ENCODE measurements at places on chromosomes 3 and 15.
A peak's percentile ranks its signal among the peaks of the same experiment; 100 is the strongest.

GRCh38 chr15:72389231-72389630 lies 8.9 kb upstream of the TMEM202 start:
- DNase-seq, result no peak

DNA sequence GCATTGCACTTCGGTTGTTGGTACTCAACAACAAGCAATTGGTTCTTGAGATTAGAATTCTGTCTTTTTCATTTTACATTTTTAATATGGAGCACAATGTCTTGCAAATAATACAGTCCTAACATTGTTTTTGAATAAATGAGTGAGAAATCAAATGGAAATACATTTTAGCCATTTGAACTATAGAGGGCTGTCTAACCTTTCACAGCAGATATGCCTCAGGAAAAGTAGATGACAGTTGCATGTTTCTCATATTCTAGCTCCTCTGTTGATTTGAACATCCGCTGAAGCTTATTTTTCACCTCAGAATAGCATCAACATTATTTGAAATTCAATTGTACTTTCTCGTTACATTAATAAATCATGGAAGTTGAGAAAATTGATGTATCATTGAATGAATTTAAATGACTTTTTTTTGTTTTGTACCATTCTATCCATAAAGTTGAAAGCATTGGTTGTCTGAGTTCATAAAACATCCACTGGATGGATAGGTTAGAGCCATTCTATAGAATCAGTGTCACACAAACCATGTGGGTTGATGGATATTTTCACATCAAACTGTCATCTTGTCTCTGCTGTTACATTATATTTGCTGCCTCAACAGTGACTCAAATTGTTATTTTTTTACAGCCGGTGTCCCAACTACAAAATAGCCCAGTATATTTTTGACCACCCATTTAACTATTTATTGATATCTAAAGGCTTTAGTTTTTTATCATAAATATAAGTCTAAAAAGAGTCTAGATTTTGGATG lies 928.3 kb downstream of the NSUN3 start:
- peak; percentile 0 for DNase-seq

GRCh38 chr3:111801693-111802092 lies 57.4 kb upstream of the PHLDB2 start:
- DNase-seq, result peak; percentile 80

DNA sequence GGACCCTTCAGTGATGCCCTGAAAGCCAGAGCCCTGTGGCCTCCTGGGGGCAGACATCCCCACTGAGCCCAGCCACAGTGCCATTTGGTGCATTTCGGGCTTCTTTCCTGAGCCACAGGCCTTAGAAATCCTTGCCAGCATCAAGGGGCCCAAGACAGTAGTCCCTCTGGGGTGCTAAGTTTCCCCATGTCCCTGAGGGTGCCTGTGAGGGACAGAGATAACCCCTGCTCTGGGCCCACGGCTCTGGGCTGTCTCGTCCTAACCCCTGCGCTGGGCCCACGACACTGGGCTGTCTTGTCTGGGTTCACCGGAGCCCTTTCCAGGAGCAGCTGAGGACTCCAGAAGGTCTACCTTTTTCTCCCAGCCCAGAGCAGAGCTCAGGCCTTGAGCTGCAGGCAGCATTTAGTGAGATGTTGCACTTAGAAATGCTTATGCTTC lies 45.1 kb upstream of the FGD5 start:
- DNase-seq, result no peak

DNA sequence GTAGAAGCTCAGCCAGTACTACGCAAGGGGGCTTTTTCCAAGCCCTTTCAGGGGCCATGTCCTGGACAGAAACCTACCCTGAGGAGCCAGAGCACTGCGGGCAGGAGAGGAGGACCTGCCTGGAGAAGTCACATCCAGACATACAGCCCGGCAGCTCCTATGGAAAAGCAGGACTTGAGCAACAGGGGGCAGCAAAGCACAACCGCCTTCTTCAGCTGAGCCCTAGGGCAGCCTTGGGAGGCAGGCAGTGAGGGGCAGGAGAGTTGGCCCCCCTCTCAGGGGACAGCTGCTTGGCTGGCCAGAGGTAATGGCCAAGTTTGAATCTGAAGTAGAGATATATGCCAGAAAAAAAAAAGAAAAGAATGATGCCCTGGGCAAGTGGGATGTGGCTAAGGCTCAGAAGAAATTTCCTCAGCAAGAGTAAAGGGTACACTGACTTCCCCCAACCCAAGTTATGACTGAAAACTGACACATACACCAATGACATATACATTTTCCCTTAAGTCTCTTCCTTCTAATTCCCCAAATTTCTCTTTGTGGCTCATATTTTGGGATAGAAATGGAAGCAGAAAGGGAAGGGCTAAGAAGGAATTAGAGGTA lies 56.9 kb downstream of the CYP19A1 start:
- DNase-seq, result peak; percentile 80

DNA sequence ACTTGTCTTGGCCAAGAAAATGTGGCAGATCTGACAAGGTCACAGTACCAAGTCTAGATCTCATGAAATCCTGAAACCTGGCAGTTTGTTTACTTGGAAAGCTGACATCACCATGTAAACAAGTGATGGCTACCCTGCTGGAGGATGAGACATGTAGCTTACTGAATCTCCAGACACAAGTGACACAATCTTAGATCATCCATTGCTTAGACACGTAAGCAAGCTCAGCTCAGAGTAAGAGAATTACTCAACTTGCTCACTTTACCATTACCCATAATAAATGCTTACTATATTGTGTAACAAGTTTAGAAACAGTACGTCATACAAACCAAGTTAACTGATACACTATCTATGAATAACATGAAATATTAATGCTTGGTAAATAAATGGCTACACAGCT lies 263.8 kb downstream of the TBC1D5 start:
- DNase-seq, result peak; percentile 93

GRCh38 chr3:138435840-138436239 lies 1.4 kb downstream of the ESYT3 start:
- DNase-seq, result no peak

DNA sequence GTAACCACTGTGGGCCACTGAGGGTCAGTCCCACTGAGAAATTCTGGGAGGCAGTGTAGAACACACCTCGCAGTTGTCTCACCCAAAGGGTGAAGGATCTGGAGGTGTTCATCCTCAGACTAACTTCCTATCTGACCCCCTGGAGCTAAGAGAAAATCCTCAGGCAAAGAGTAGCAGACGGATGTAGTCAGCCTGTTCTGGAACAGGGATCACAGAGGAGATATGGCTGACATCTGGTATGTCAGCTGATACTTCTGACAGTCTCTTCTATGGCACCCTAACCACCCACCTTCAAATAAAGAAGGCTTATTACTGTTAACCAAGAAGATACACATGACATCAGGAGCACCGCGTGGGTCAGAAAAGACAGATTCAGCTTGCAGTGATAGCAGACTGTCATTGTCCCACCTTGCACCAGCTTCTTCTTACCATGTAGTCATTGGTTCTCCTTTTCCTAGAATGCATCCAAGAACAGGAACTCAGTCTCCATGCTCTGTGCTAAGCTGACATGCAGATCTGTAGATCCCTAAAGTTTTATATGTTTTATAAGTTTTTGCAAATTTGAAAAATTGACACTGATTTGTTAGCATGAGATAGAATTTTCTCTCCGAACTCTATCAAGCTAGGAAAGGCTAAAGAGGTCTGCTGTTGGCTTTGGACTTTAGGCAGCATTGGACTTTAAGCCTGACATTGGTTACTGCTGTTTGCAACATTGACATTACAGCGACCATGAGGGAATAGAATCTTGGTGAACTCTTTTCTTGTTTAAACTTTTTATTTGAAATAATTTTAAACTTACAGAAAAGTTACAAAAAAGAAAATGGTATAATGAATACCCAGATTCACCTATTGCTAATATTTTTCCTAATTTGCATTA lies 60.4 kb downstream of the KBTBD12 start:
- DNase-seq, result no peak
